ENCODE measurements at places on chromosomes 1 and 21.

DNA sequence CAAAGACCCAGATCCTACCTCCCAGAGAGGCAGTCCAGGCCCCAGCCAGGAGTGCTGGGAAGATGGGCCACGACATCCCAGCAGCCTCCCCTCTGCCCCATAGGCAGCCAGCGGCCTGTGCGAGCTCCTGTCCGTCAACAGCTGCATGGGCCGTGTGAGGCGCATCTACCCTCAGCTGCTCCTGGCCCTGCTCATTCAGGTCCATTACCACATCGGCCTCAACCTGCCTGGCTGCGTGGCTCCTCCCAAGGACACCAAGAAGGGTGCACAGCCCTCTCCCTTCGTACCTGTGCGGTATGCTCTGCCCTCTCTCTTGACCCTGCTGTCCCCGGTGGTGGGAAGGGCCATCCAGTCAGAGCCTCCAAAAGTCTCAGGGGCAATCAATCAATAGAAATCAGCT, 29.5 kb upstream of the TTC4 start:
- H3K27ac ChIP-seq: no peak overlapping the region
- DNase-seq: no peak
- H3K27me3 ChIP-seq: no peaks in the 10 kb centered on the region
- H3K36me3 ChIP-seq: no peaks in the 10 kb centered on the region

- no peaks in the 10 kb centered on the region for H3K27me3 ChIP-seq
- H3K36me3 ChIP-seq: no peaks in the 10 kb centered on the region
- no peak overlapping the region for H3K27ac ChIP-seq
- no peak for DNase-seq
Measured at GRCh38 chr1:185375583-185375982, 58.5 kb upstream of the IVNS1ABP start.

DNA sequence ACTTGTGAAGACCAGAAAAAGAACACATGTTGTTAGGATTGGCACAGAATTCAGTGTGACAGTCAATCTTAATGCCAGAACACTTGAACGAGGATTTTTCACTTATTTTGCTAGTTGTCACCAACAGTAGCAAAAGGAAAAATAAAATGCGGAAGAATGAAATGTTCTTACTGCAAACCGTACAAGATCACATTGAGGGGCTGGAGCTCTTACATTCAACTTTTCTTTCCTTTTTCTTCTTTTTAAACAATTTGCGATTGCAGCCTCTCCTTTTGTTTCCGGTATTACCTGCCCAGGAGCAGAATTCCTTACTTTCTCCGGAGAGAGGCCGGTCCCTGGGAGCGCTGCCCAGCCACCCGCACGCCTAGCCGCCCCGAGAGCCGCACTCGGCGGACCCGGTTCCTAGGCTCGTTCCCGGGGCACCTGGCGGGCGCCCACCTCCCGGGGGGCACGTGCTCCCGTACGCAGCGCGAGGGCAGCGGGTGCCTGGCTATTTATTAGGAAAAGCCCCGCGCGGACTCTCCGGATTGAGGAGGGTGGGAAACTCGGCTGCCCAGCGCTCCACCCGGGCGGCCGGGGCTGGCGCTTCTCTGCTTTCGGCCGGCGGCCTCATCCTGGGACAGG, 1.2 kb upstream of the CAMTA1 start:
- H3K36me3 ChIP-seq: no peaks in the 10 kb centered on the region
- peak overlapping the region; percentile 97 for H3K27ac ChIP-seq
- H3K4me3 ChIP-seq: peak overlapping the region; percentile 85
- no peak for DNase-seq

GRCh38 chr1:32216566-32216965, 5.6 kb downstream of the TMEM234 start:
- no peak overlapping the region for H3K27ac ChIP-seq
- H3K27me3 ChIP-seq: no peaks in the 10 kb centered on the region
- no peak overlapping the region for H3K4me3 ChIP-seq
- peaks cover 31% of the 10 kb centered on the region for H3K4me1 ChIP-seq
- DNase-seq: no peak

DNA sequence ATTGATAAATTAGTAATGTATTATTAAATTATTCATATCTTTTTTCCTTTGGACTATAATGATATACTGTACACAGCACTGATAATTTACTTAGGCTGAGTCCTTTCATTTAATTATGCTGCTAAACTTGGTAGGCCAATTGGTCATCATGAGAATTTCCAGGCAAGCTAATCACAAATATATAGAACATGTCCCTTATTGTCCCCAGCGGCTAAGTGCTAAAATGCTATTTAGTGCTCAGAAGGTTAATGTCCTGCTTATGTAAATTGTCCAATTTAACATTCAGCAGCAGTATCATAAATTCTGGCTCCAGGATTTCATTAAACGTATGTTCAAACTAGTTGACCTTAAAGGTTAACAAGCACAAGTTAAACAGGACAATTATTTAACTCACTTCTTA, 30.0 kb upstream of the RRP15 start:
- H3K27me3 ChIP-seq: no peaks in the 10 kb centered on the region
- DNase-seq: no peak
- H3K4me1 ChIP-seq: no peaks in the 10 kb centered on the region
- no peak overlapping the region for H3K4me3 ChIP-seq
- no peaks in the 10 kb centered on the region for H3K36me3 ChIP-seq
- H3K27ac ChIP-seq: no peak overlapping the region

- no peaks in the 10 kb centered on the region for H3K4me1 ChIP-seq
- no peak overlapping the region for H3K27ac ChIP-seq
- no peak for DNase-seq
Measured at GRCh38 chr21:17616831-17617230, 4.1 kb upstream of the BTG3 start.

GRCh38 chr1:43300378-43301094, at the start of gene TIE1:
Gene TIE1, plus strand, starts transcription at chr1:43300982. Its CDS starts 90 bp downstream, at chr1:43301072.
- DNase-seq: no peak
- H3K27ac ChIP-seq: peak within 1 kb of the TSS; percentile 76
- peak within 1 kb of the TSS; percentile 49 for H3K4me3 ChIP-seq
- H3K27me3 ChIP-seq: no peaks in the 10 kb centered on the region
- no peaks in the 10 kb centered on the region for H3K36me3 ChIP-seq

DNA sequence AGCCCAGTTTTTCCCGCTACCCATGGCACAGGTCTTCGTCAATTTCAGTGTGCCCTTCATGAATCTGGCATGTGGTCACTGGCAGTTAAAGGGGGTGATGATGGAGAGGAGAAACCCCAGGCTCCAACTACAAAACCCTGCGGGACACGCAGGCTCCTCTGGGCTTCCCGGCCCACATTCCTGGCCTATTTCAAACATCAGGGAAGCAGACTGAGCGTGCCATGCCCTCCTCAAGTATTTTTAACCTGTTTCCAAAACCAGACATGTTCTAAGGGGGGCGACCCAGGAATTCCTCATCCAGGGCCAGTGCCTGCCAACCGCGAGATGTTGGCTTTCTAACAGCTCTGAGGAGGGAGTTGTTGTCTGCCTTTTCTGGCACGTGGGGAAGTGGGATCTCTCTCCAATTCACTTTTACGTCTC, 85.1 kb downstream of the CAPZB start:
- peaks cover 22% of the 10 kb centered on the region for H3K4me1 ChIP-seq
- no peak for DNase-seq
- peak overlapping the region; percentile 39 for H3K27ac ChIP-seq
- peaks cover 5% of the 10 kb centered on the region for H3K36me3 ChIP-seq

- H3K36me3 ChIP-seq: no peaks in the 10 kb centered on the region
- H3K4me1 ChIP-seq: peaks cover 3% of the 10 kb centered on the region
- no peaks in the 10 kb centered on the region for H3K27me3 ChIP-seq
- DNase-seq: no peak
- H3K4me3 ChIP-seq: no peak overlapping the region
Measured at GRCh38 chr1:221573756-221574155, 168.1 kb downstream of the DUSP10 start.

DNA sequence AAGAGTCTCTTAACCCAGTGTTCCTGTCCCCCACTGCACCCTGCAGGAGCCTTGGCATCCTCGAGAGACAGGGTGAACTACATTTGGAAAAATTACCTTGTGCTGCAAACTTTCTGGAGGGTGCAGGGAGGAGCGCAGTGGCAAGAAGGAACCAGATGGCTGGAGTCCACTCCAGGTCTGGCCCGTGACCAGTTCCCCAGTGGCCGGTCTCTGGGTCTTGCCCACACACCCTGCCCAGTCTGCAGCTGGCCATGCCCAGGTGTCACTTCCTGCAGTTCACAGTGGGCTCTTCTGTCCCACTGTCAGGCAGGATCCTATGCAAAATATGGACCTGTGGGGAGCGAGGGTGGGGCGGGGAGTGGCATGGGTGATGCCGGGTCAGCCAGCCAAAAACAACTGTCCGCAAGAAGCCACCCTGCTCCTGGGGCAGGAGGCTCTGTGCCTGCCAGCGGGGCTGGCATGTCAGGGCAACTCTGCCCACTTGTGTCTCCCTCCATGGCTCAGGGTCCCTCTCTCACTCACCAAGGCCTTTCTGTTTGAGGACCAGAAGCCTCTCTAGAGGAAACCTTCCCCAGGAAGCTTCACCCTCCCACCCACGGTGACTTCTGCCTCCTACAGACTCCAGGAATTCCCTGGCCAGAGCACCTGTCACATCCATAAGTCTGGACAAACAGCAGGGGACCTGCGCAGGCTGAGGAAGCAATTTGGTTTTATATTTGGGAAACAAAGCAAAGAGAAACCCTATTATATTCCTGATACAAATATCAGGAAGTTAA, 55.6 kb downstream of the KIF21B start:
- no peak overlapping the region for H3K4me3 ChIP-seq
- no peak overlapping the region for H3K27ac ChIP-seq
- H3K36me3 ChIP-seq: no peaks in the 10 kb centered on the region
- no peaks in the 10 kb centered on the region for H3K27me3 ChIP-seq

GRCh38 chr1:244448279-244449036, 3.3 kb downstream of the ADSS2 start:
- no peak overlapping the region for H3K27ac ChIP-seq
- H3K27me3 ChIP-seq: no peaks in the 10 kb centered on the region
- no peaks in the 10 kb centered on the region for H3K36me3 ChIP-seq
- DNase-seq: no peak
- H3K4me3 ChIP-seq: no peak overlapping the region

DNA sequence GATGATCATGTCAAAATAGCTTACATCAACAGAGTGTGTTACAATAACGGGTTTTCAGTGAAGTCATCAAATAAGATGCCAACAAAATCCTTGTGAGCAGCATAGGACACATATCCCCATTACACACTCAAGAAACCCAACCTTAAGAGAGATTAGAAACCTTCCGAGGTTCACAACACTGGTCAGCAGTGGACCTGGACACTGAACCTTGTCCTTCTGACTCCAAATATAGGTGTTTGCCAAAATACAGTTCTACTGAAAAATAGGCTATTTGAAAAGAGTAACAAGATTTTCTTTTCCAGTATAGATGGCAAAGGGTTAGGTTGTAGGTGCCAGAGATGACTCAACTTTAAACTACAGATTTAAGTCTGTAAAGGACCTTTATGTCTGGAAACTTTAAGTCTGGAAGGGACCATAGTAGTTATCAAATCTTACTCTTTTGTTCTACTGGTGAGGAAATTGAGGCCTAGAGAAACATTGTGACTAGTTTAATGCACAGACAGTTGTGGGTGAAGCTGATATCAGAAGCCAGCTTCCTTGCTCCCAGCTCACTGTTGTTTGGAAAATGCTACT, 811 bp upstream of the REG4 start:
- no peaks in the 10 kb centered on the region for H3K4me1 ChIP-seq
- no peak for DNase-seq
- no peak overlapping the region for H3K4me3 ChIP-seq
- H3K27ac ChIP-seq: no peak overlapping the region
- no peaks in the 10 kb centered on the region for H3K27me3 ChIP-seq
- H3K36me3 ChIP-seq: no peaks in the 10 kb centered on the region

DNA sequence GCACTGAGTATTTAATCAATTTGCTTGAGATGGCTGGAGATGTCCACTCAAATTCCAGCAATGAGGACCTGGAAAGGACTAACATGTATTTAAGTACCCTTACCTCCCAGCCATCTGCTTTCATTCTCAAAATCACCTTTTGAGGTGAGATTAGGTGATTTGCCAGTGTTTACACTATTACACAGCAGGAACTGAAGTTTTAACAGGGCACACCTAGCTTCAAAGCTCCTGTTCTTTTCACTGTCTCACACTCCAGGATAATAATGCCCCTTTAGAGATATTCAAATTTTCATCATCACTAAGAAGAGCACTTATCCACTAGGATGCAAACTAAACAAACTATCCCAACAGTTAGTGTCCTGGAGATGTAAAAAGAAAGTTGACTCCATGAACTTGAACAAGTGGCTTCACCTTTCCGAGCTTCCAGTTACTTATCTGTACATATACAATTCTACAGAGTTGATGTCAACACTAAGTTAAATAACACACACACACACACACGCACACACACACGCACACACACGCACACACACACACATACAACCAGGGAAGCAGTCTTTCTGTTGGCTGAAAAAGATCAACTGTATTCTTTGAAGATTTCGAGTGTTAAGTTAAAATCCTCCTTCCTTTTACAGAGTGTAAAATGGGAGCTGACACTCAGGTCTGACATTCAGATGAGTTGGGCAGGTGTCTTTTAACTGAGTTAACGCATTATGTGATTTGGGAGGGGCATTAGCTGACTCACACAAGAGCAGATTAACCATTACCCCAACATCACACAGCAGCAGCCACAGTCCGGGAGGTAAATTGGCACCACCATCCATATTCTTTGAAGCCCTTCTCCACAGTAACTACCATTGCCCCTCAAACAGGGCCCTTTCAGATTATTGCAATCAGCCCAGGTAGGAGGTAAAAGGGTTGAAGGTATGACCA, 15.5 kb upstream of the JAK1 start:
- no peaks in the 10 kb centered on the region for H3K27me3 ChIP-seq
- H3K4me3 ChIP-seq: no peak overlapping the region
- H3K36me3 ChIP-seq: no peaks in the 10 kb centered on the region
- peaks cover 30% of the 10 kb centered on the region for H3K4me1 ChIP-seq
- no peak for DNase-seq
- H3K27ac ChIP-seq: peak overlapping the region; percentile 28

GRCh38 chr1:111497592-111497991, 5.8 kb downstream of the ADORA3 start:
- H3K4me1 ChIP-seq: no peaks in the 10 kb centered on the region
- no peak for DNase-seq
- H3K36me3 ChIP-seq: no peaks in the 10 kb centered on the region

DNA sequence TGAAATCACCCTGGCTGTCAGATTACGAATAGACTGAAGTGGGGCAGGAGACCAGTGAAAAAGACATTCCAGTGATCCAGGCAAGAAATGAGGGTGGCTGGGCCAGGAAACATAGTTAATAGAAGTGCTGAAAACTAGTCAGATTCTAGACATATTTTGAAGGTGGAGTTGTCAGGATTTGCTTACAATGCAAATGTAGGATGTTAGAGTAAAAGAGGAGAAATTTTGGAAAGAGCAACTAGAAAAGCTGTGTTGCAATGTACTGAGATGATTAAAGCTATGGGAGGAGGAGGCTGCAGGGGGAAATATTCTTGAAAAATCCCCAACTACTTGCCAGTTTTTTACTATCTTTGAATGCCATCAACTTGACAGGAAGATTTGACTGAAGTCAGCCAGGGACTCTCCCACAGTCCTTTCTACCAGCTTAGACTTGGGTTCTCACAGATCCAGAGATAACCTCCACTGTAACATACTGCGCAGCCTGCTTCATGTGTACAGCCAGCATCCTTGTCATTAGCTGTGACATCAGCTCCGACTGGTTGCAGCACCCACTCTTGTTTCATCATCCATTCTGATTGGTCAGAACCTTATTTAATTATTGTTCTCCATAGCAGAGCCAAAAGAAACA, 109.7 kb downstream of the TSEN15 start:
- H3K27me3 ChIP-seq: no peaks in the 10 kb centered on the region
- DNase-seq: no peak
- no peak overlapping the region for H3K27ac ChIP-seq
- H3K36me3 ChIP-seq: no peaks in the 10 kb centered on the region
- H3K4me1 ChIP-seq: peaks cover 4% of the 10 kb centered on the region
